MCF 10A (cell line): ENCODE measurements at places on chromosomes 6 and 20. TPM values are rescaled to one million over a fixed set of nuclear protein-coding genes. Genes with fewer than 3 reads are reported as not detected.
A peak's percentile ranks its signal among the peaks of the same experiment; 100 is the strongest.

- DNase-seq, result no peak
- peaks cover 18% of the 10 kb centered on the region for H3K4me1 ChIP-seq
- no peak overlapping the region for H3K4me3 ChIP-seq
- H3K27ac ChIP-seq, result no peak overlapping the region
- H3K36me3 ChIP-seq, result no peaks in the 10 kb centered on the region
Observed at GRCh38 chr6:48667797-48668196, 556.8 kb upstream of the PTCHD4 start.

GRCh38 chr20:51508158-51508557 is 34.4 kb downstream of the NFATC2 start:
- H3K36me3 ChIP-seq, result no peaks in the 10 kb centered on the region
- H3K27me3 ChIP-seq, result peaks cover 24% of the 10 kb centered on the region
- H3K4me3 ChIP-seq, result no peak overlapping the region
- H3K27ac ChIP-seq, result no peak overlapping the region
- DNase-seq, result no peak

- H3K36me3 ChIP-seq, result no peaks in the 10 kb centered on the region
- no peak for DNase-seq
- H3K4me1 ChIP-seq, result no peaks in the 10 kb centered on the region
- H3K4me3 ChIP-seq, result no peak overlapping the region
- no peak overlapping the region for H3K27ac ChIP-seq
Observed at GRCh38 chr6:166877906-166878305, 78.4 kb downstream of the RNASET2 start.

DNA sequence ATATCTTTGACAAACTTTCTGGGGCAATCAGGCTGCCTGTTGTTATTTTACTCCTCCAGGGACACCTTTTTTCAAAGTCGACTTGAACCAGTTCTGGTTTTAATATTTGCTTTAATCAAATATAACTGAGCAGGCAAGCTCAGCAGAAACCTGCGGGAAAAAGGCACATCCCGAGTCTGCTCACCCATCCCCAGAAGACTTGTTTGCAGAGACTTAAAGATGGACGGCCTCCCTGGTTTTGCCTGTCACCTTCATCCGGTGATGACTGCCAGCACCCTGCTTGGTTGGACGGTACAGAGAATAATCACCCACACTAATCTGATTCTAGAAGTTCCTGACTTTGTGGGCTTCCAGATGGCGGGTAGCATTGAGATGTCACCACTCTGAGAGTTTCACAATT is 36.8 kb downstream of the PPP1R3G start:
- no peaks in the 10 kb centered on the region for H3K27me3 ChIP-seq
- peaks cover 18% of the 10 kb centered on the region for H3K4me1 ChIP-seq
- no peak for DNase-seq
- H3K4me3 ChIP-seq, result no peak overlapping the region

DNA sequence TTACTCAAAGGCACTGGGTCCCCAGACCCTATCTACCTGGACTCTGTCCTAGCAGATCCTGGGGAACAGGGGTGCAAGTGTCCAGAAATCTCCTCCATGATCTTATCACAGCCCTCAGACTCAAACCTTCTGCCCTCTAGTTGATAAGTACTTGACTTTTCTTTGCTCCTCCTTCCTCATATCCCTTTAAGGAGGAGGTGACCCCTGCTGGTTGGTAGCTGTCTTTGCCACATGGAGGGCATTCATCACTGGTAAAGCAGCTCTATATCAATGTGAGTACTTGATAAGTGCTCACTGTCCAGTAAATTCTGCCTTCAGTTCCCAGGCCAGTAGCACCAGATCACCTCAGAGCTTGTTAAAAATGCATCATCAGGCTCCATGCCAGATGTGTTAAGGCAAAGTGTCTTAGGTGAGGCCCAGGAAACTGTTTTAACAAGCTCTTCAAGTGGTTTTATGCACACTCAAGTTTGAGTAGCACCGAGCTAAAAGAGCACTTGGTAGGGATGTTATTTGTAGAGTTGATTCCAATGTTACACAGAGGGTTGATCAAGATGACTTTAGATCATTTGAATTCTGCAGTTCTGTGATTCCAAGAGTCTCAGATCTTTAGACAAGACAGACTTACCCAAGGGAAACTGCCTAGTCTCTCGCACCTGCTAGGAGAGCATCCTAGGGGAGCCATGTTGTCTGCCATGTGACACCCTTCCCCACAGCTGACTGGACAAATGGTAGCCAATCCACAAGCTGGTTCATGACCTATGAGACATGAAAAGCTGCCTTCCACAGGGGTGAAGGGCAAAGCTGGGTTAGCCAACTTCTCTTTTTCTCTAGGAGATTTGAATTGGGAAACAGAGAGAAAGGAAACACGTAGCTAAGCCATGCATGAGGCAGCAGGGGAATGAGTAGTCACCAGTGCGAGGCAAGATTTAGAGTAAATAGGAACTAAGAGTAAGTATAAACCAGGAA is 18.6 kb downstream of the TREML2 start:
- no peak overlapping the region for H3K4me3 ChIP-seq
- no peaks in the 10 kb centered on the region for H3K4me1 ChIP-seq
- no peaks in the 10 kb centered on the region for H3K36me3 ChIP-seq
- H3K27ac ChIP-seq, result no peak overlapping the region
- H3K27me3 ChIP-seq, result peaks cover 17% of the 10 kb centered on the region
- peak; percentile 70 for DNase-seq

The DEFB132 gene
- not detected in 2 replicates for total RNA-seq

The PCED1A gene
- total RNA-seq, result 42.1 and 46.4 TPM in 2 replicates

The SOX18 gene
- 0.16 and 0.22 TPM in 2 replicates for total RNA-seq
